ENCODE measurements at places on chromosomes 6 and 20.

- peak; percentile 28 for DNase-seq
Observed at GRCh38 chr20:31605902-31606803, 1.1 kb downstream of the ID1 start.

- DNase-seq, result peak; percentile 47
Observed at GRCh38 chr20:10987651-10988383, 314.0 kb upstream of the JAG1 start.

- DNase-seq, result no peak
Observed at GRCh38 chr20:54040531-54040930, 29.9 kb downstream of the BCAS1 start.

DNA sequence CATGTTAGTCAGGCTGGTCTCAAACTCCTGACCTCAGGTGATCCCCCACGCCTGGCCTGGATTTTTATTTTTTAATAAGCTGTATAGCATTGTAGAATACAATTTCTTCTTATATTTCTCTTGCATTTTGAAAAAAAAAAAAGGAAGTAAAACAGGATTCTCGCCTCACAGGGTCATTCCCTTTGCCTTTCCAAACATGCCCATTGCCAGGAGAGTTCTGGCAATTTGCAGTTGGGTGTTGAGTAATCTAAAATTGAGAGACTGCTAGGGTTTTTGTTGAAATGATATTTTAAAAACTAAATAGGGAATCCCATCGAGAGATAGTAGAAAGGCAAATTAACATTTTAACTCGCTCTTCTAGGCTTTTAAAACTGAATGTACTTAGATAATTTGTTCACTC is 196.1 kb downstream of the JARID2 start:
- DNase-seq, result no peak

- no peak for DNase-seq
Observed at GRCh38 chr6:96162711-96163120, 146.9 kb downstream of the FUT9 start.

DNA sequence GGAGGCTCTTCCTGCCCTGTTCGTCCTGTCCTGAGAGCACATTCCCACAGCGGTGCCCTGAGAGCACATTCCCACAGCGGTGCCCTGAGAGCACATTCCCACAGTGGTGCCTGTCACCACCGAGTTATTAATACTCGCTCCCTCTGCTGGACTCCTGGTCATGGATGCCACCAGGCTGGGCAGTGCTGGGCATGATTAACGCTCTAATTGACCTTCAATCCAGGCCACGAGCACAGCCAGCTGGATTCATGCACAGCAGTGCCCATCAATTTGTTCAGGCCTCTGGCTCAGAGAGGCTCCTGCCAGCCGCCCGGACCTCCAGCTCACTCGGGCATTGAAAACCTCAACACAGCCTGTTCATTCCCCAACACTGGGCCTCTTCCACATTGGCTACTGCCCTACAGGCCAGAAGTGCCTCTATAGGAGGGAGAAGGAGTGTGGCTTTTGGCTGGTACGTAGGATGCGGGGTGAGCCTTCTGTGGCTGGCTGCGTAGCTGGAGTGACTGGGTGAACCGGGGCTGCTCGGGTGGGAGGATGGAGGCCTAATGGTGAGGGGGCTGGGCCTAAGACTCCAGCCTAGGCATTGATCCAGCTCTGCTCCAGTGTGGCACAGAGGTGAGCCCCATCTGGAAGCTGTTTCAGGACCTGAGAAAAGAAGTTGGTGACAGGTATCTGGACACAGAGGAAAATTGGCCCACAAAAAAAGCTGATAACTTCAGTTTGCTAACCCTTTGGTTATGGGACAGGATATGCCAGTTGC is 9.3 kb downstream of the IP6K3 start:
- DNase-seq, result no peak

- DNase-seq, result no peak
Observed at GRCh38 chr20:3405139-3405538, 2.3 kb downstream of the DNAAF9 start.

GRCh38 chr6:22087960-22088706 is 208.7 kb downstream of the PRL start:
- no peak for DNase-seq

GRCh38 chr6:169960886-169961611 is 209.6 kb downstream of the ERMARD start:
- peak; percentile 13 for DNase-seq

DNA sequence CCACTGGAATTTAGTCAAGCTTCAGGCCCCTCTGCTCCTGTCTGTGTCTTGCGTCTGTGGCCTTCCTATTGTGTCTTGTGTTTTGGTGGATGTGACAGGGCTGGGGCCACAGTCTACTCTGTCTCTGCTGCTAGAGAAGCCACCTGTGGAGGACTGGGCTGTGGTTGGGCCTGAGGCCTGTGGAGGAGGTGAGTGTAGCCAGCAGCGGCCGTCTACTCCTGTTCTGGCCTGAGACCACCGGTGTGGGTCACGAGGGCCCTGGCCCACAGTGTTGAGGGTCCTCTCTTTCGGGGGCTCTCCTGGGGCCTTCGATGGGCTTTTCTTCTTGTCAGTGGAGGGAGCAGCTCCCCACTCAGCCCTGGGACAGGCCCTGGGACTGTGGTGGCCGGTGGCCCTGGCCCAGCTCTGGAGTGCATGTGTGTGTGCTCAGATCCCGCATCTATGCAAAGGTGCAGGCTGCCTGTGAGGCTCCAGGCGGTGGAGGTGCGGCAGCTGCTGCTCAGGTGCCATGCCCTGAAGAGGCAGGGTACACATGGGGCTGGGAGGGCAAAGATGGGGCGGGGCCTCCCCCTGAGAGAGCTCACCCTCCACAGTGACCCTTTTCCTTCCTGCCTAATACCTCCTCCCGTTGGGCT is 20.8 kb downstream of the SDCBP2 start:
- no peak for DNase-seq

DNA sequence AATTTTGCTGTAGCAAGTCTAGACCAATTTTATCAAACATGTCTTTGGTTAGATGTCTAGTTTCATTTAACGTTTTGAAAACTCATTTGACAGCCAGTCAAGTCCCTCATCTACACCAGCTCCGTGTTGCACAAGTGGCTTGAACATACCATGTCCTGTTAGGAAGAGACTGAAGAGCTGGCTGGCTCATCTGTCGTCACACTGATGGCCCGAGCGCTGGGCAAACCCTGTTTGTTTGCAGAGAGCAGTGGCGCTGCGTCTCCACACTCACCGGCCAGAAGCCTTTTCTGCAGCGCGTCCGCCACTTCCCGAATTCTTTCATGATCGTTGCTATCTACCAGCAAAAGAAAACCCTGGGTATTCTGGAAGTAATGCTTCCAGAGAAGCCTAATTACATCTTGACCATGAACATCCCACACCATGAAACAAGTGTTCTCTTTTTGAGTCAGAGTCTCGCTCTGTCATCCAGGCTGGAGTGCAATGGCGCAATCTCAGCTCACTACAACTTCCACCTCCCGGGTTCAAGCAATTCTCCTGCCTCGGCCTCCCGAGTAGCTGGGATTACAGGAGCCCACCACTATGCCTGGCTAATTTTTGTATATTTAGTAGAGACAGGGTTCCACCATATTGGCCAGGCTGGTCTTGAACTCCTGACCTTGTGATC is 10.7 kb upstream of the TCFL5 start:
- DNase-seq, result no peak

GRCh38 chr6:121780325-121781321 is 345.2 kb downstream of the GJA1 start:
- peak; percentile 67 for DNase-seq

DNA sequence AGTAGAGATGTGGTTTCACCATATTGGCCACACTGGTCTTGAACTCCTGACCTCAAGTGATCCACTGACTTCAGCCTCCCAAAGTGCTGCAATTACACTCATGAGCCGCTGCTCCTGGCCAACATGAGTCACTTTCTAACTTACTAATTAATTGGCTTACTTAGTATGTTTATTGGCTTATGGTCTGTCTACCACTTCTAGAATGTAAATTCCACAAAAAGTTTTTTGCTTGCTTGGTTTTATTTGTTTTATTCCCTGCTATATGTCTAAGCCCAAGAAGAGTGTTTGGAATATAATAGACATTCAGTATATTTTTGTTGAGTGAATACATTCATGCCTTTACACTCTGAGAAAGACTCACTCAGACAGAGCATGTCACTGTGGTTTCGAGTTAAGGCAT is 86.0 kb downstream of the SAMD3 start:
- DNase-seq, result no peak

- no peak for DNase-seq
Observed at GRCh38 chr6:168699631-168700295, 258.8 kb downstream of the SMOC2 start.

DNA sequence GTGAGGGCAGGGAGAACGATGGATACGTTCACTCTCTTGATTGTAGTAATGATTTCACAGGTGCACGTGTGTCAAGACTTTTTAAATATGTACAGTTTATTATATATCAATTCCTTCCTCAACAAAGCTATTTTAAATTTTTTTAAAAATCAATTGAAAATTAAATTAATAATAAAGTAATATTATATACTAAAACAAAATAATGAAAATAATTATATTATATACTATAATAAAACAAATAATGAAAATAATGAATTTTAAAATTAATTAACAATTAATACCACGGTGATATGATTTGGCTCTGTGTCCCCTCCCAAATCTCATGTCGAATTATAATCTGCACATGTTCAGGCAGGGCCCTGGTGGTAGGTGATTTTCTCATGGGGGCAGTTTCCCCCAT is 42.7 kb downstream of the ADGRF5 start:
- DNase-seq, result no peak

DNA sequence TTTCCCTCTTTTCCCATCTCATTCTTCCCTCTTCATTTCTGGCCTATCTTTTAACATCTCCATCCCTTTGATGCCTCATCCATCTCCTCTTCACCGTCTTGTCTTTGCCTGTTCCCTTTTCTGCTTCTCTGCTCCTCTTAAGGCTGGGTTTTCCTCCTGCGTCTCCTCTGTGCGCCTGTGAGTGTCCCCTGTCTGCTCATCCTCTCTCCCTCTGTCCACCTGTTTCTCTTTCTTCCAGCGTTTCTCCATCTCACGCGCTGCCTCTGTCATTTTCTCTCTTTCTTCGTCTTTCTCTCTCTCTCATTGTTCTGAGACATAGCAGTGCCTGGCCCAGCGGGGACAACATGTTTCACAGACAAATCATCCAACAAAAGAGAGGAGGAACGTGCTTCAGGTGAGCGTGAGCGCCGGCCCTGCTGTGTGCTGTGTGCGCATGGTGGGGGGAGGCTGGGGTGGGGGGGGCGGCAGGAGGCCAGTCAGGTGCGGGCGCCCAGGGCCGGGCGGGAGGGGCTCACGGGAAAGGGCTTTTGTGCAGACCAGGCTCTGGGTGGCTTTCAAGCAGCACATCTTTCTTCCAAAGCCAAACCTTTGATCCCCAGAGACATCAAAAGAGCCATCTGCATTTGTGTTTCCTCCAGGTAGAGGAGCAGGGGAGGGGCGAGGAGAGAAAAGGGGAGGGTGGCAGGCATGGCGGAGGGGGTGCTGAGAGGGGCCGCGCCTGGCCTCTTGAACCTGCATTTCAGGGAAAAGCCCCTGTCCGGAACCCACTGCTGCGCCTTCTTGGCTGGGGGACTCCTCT is 121.3 kb downstream of the VEGFA start:
- DNase-seq, result no peak

GRCh38 chr6:89048985-89049384 is 31.6 kb upstream of the PNRC1 start:
- DNase-seq, result peak; percentile 22

GRCh38 chr20:8470156-8470555 is 338.1 kb downstream of the PLCB1 start:
- peak; percentile 45 for DNase-seq

GRCh38 chr20:42795111-42795695 is 394.5 kb downstream of the PTPRT start:
- DNase-seq, result no peak

DNA sequence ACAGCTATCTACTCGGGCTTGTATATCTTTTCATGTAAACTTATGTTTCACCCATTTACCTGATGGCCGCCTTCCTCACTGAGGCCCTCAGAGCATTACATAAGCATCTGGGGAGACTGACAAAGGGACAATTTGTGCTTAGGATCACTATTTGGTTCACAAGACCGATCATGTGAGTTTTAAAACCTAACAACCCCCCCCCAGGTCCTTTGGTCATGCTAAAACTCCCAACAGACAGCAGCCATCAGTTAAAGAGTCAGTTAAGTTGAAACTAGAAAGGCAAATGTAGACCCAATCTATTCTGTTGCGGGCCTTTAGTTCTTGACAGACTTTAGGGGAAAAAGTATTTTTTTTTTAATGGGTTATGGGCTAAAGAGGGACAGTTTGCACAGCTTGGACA is 205.0 kb upstream of the RNF24 start:
- DNase-seq, result no peak

DNA sequence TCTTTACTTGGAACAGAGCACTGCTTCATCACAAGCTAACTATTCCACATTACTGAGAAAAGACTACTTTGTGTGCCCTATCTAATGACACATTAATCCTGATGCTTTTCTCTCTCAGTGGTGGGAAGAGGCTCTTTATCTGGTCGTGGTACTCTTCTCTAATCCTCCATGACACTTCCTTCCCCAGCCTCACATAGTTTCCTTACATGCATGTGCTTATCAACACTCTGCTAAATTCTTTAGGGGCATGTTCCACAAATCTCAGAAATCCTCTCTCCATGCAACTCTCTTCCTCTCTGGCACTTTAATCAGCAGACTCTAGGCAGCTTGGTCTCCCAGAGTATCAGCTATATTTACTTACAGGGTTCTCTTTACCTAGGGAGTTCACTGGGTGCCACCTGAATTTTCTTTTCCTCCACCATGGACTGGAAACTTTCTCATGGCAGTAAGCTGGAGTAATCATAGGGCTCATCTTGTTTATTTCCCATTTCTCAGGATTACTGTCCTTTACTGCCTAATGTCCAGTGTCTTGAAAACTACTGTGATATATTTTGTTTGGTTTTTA is 27.0 kb upstream of the SLC22A2 start:
- DNase-seq, result no peak

- DNase-seq, result no peak
Observed at GRCh38 chr20:50579511-50579910, 69.3 kb downstream of the PTPN1 start.

GRCh38 chr6:154487367-154488247 is 22.9 kb downstream of the CNKSR3 start:
- DNase-seq, result peak; percentile 45

DNA sequence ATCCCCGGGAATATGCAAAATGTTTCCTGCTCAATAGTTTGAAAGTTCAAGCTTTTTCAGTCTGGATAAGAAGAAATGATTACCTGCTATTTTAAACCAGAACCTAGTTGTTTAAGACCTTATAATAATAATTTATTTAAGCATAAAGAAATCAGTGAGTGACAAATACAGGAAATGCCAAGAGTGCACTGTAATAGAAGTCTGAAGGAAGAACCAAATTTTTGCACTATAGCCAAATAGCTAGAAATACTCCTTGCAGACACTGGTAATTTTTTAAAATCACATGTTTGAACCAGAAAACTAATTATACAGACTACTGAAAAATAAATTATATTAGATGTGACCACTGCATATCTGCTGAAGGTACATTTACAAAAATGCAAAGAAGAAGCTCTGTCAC is 93.2 kb downstream of the MMS22L start:
- peak; percentile 72 for DNase-seq

- no peak for DNase-seq
Observed at GRCh38 chr6:110881546-110882273, 7.1 kb downstream of the AMD1 start.

GRCh38 chr6:79250107-79250514 is 15.6 kb upstream of the HMGN3 start:
- DNase-seq, result no peak

GRCh38 chr6:43946641-43947363 is 176.8 kb downstream of the VEGFA start:
- DNase-seq, result no peak

GRCh38 chr6:26335631-26336323 is 29.2 kb upstream of the BTN3A2 start:
- DNase-seq, result no peak

GRCh38 chr6:89655122-89655521 is 16.6 kb upstream of the LYRM2 start:
- DNase-seq, result no peak

- DNase-seq, result no peak
Observed at GRCh38 chr20:22402550-22402949, 181.8 kb downstream of the FOXA2 start.
